C1 segment of cervical spinal cord (tissue), 14 donors: ENCODE measurements at places on chromosomes 5 and 9.

GRCh38 chr5:125826214-125826613 is 597.0 kb upstream of the GRAMD2B start:
- no peak for DNase-seq

- DNase-seq = no peak
These were observed 81.8 kb upstream of the MAMDC2 start for GRCh38 chr9:69961843-69962242.

- DNase-seq = no peak
These were observed 51.5 kb downstream of the COL15A1 start for GRCh38 chr9:98995059-98995671.

GRCh38 chr5:167217097-167217743 is 1074.2 kb upstream of the WWC1 start:
- DNase-seq = no peak

DNA sequence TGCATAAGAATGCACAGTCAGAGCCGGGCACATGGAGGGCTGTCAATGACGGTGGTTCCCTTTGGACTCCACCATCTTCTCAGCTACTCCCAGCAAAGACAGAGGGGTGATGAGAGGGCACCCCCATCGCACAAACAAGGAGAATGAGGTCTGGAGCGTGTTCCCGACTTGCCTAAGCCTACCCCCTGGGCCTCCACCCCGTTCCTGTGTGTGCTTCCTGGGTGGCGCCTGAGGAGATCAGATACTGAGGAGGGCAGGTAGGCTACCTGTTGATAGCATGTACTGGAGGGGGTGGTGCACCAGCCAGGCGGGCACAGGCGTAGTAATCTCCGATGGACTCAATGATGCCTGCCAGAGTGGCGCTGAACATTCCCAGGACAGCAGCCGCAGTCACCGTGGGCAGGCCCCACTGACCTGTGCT is 4.1 kb downstream of the SLC23A1 start:
- DNase-seq = no peak

GRCh38 chr5:87435144-87435694 is 22.5 kb upstream of the CCNH start:
- no peak for DNase-seq

DNA sequence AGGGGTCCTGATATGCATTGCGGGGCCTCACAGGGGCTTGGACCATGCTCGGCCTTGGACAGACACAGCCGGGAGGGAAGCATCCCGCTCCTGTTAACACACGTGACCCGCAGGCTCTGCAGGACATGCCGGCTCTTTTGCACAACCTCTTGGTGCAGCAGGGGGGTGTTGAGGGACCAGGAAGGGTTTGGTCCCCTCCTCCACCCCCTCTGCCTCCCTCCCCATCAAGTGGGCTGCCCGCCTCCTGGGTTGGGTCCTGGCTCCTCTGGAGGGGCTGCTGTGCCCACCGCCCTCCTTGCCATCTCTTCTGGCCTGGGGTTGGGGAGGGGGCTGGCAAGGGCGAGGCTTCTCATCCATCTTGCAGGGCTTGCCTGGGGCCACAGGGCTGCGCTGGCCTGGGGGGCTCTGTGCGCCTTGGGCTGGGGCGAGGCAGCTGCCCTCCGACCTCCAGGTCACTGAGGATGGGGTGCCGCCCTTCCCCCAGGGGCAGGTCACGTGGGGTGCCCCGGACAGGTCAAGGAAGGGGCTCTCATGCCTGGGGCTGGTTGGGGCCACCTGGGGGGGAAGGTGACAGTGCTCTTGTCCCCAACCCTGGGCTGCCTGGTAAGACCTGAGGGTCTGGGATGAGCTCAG is 16.8 kb upstream of the SLC9A3 start:
- DNase-seq = no peak

- DNase-seq = peak; percentile 31
These were observed at the start of gene SOWAHA for GRCh38 chr5:132812781-132813598. Gene SOWAHA (plus strand): TSS chr5:132813302. CDS start chr5:132813622, 320 bp downstream.

- no peak for DNase-seq
These were observed 84.1 kb downstream of the PHF2 start for GRCh38 chr9:93660352-93661046.

DNA sequence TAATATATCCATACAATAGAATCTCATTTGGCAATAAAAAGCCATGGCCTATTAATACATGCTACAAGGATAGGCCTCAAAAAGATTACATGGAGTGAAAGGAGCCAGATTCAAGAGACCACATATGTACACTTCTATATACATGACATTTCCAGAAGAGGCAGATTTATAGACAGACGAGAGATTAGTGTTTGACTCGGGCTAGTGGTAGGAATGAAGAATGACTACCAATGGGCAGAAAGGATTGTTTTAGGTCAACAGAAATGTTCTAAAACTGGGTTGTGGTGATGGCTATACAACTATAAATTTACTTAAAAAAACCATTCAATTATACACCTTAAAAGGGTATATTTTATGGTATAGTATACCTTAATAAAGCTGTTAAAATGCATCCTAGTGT is 41.9 kb downstream of the SETX start:
- no peak for DNase-seq

GRCh38 chr5:100600298-100600994 is 65.3 kb downstream of the FAM174A start:
- no peak for DNase-seq

DNA sequence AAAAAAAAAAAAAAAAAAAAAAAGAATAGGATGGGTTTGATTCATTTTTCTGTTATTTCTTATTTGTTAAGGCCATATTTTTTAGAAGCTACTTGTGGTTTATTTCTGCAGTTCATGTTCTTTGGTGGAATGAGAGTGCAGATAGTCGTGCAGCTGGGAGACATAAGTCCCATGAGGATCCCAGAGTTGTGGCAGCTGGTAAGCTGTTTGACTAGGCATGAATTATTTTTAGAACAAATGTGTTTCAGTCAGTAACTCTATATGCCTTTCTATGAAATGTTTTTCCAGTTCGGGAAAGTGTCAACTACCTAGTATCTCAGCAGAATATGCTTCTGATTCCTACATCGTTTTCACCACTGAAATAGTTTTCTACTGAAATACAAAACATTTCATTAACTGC is 5.0 kb upstream of the NIPSNAP3B start:
- no peak for DNase-seq

GRCh38 chr5:81269751-81270393 is 31.5 kb upstream of the ZCCHC9 start:
- no peak for DNase-seq
